ENCODE measurements at places on chromosomes 2 and 18. TPM values are rescaled to one million over a fixed set of nuclear protein-coding genes. Genes with fewer than 3 reads are reported as not detected.

MAL gene
- not detected for total RNA-seq

TIMM21 gene
- 42.3 TPM for total RNA-seq

LTBP1 gene
- 9.5 TPM for total RNA-seq

UGT1A5 gene
- not detected for total RNA-seq

SIX3 gene
- not detected for total RNA-seq

CCDC88A gene
- total RNA-seq = 111 TPM

Data from thoracic aorta endothelial cell (primary cell).